GM12891 (cell line): ENCODE measurements at places on chromosomes 3 and 15.
A peak's percentile ranks its signal among the peaks of the same experiment; 100 is the strongest.

- no peak for DNase-seq
Observed at GRCh38 chr3:155504682-155505081, 211.2 kb upstream of the STRIT1 start.

GRCh38 chr3:196292286-196292923, 4.9 kb upstream of the PCYT1A start:
- peak; percentile 41 for DNase-seq

GRCh38 chr3:165641569-165642310, 195.5 kb downstream of the BCHE start:
- DNase-seq, result no peak

- DNase-seq, result no peak
Observed at GRCh38 chr15:97087006-97087741, 756.7 kb downstream of the NR2F2 start.

- no peak for DNase-seq
Observed at GRCh38 chr3:13157986-13158385, 84.8 kb upstream of the IQSEC1 start.

GRCh38 chr3:9077029-9077428, 113.8 kb upstream of the RAD18 start:
- no peak for DNase-seq

GRCh38 chr15:77070180-77070494, 772 bp downstream of the TSPAN3 start:
- no peak for DNase-seq

GRCh38 chr3:127974226-127974625, 59.2 kb downstream of the KBTBD12 start:
- no peak for DNase-seq

GRCh38 chr3:34107669-34108068, 309.2 kb downstream of the PDCD6IP start:
- no peak for DNase-seq

GRCh38 chr3:196634829-196635228, 4.7 kb upstream of the NRROS start:
- DNase-seq, result no peak

DNA sequence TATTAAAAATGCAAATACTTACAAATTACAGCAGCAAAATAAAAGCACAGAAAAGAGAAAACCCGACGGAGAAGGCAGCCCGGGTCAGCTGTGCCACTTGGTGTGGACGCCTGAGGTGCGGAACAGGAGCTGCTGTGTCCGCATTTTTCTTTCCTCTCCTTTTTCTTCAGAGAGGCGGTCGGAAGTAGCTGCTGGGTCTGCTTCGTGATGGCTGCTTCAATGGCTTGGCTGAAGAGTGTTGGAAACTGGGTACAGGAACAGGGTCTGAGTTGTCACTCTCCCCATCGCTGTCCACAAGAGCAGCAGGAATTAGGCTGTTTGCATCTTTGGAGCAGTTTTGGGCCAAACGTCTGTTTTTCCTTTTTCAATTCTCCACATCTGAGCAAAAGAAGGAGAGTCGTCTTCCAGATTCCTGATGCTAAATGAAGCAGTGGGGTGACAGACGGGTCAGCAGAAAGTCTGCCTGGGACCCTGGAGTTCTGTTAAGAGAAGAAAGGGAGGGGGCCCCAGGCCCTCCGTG, 53.5 kb upstream of the ARL8B start:
- DNase-seq, result no peak

- DNase-seq, result no peak
Observed at GRCh38 chr3:106204160-106204868, 335.5 kb upstream of the CBLB start.

GRCh38 chr15:55257012-55257670, 32.5 kb downstream of the RAB27A start:
- no peak for DNase-seq

DNA sequence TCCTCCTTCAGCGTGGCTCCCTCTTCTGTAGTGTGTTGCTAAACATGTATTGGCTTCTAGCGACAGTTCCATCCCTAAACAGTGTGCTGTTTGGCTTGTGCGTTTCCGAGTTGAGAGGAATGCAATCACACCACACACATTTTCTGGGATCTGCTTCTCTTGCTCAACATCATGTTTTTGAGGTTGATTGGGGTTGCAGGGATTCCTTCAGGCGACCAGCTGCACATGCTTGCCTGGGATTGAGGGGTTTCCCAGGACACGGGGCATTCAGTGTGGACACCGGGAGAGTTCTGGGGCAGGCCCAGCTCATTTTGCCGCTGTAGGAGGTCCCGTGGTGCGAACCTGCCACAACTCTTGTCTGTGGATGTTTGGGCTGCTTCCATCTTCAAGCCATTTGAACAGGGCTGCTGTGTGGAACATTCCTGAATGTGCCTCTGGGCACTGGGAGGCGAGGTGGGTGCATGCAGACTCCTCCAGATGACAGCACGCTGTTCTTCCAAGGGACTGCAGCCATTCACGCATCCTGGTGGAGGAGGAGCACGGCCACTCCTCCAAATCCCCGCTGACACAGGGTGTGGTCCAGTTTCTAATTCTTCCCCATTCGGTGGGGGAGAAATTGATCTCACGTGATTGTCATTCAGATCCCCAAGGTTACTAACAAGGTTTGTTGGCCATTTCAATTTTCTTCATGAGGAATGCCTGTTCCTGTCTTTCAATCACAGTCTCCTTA, 82.8 kb downstream of the PLXNA1 start:
- DNase-seq, result no peak

- no peak for DNase-seq
Observed at GRCh38 chr15:90315278-90315982, 36.7 kb upstream of the ZNF774 start.

- peak; percentile 29 for DNase-seq
Observed at GRCh38 chr15:51401872-51402517, 60.5 kb downstream of the GLDN start.

GRCh38 chr3:35500641-35501350, 138.5 kb upstream of the ARPP21 start:
- DNase-seq, result no peak

GRCh38 chr3:72270072-72270681, 485.2 kb upstream of the PROK2 start:
- no peak for DNase-seq

DNA sequence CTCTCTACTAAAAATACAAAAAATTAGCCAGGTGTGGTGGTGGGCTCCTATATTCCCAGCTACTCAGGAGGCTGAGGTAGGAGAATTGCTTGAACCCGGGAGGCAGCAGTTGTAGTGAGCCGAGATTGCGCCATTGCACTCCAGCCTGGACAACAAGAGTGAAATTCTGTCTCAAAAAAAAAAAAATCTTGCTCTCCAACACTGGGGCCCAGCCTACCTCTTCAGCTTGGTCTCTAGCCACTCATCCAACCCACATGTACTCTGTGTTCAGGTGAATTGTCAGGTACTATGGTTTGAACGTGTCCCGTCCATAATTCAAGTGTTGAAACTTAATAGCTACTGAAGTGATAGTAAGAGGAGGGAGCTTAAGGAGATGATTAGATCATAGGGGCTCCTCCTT, 22.4 kb upstream of the RAB7A start:
- no peak for DNase-seq

DNA sequence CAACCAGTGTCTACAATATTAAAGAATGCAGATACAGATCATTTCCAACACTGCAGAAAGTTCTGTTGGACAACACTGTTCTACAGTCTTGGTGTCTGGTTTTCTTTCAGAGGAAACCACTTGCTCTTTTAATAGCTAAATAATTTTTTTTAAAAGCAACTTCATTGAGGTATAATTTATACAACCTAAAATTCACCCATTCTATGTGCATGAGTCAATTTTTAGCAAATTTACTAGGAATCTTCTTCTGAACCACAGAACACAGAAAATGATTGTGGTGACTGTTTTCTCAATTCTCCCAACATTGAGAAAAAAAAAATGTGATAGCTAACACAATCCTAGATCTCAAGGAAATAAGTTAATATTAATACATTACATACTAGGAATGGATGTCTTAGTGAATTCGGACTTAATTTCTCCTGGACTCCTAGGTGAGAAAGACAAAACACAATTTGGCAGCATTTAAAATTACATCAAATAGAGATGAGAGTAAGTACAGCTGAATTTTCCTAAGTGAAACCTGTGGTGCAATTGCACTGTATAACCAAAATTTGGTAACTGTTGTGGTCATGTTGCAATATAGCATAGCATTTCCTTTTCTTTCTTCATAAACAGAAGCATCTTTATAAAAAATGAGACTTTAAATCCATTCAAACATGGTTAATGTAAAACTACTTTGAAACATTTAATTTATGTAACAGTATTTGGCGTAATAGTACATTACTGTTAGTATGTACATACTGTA, 15.3 kb upstream of the PLCL2 start:
- no peak for DNase-seq

DNA sequence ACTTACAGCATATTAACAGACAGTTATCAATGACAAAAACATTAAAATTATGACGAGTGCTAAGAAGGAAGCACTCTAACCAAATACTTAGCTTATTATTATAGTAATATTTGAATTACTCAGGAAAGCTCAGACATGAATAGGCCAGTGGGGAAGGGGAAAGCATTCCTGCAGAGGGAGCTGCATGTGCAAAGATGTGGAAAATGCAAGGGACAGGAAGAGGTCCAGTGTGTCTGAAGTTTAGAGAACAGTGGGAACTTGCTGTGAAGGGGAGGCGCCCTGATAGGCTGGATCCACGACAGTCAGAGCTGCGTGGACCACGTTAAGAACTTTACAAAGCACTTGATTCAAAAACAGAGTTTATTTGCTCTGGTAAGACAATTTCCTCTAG, 1.2 kb upstream of the SPICE1 start:
- DNase-seq, result no peak

- DNase-seq, result no peak
Observed at GRCh38 chr3:172692751-172693338, 18.0 kb downstream of the NCEH1 start.

- DNase-seq, result no peak
Observed at GRCh38 chr15:69524814-69525213, 72.2 kb downstream of the RPLP1 start.

- no peak for DNase-seq
Observed at GRCh38 chr15:99421172-99421656, 144.6 kb upstream of the MEF2A start.

- no peak for DNase-seq
Observed at GRCh38 chr15:31337352-31338031, 10.9 kb downstream of the KLF13 start.

DNA sequence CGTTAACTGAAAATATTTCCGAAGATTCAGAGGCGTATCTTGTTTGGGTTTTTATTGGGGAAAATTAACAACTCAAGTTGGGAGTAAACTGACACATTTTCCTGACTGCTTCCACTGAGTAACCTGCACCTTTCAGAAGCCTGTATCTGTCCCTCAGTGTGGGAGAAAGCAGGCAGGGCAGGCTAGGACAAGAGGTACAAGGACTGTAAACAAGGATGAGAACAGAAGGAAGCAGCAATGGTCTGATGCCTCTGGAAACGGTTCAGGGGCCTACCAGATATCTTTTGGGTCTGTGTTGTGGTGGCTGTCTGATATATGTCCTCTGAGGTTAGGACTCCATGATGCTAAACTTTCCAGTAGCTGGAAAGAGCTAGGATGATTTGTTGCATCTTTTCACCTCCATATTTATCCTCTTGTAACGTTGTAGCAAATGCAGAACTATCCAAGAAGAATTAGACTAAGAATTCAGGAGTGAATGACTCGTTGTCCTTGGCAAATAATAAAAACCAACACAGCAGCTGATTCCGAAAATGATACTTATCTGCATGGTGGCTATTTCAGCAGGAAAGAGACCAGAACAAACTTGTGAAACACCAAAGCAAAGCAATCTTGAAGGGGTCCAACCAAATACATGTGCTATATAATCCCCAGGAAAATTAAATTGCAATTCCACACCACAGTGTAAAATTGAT, 195.9 kb upstream of the ICE2 start:
- DNase-seq, result no peak

DNA sequence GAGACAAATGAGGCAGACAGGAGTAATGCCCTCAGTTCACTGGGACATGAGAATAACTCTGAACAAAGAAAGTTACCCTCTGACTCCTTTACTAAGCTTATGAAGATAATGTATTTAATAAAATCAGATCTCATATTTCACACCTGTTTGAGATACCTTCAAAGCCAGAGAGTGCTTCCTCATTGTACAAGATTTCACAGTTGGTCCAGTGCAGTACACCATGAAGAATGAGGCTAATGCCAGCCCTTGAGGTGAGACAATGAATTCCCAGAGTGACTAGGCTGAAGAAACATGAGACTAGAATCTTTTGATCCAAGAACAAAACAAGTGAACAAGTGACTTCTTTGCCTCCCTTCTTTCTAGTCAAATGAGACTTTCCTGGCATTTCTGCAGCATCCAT, 1133.8 kb downstream of the TUSC7 start:
- no peak for DNase-seq

GRCh38 chr3:188421836-188422540, 268.0 kb downstream of the LPP start:
- no peak for DNase-seq

DNA sequence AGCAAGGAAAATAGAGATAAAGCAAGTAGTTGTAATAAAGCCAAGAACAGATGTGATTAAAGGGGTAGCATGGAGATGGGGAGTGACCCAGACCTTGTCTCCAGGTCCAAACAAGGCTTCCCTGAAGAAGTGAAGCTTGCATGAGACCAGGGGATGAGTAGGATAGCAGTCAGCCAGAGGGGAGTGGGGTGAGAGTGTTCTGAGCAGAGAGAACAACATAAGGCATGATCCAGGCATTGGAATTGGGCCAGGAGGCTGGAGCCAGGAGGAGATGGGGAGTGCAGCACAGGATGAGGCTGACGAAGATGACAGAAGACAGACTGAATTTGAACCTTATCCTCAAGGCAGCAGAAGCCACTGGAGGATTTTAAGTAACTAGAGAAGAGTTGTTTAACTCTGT, 7.2 kb downstream of the TMOD2 start:
- DNase-seq, result no peak

- no peak for DNase-seq
Observed at GRCh38 chr3:196686436-196686835, 25.6 kb downstream of the CEP19 start.

DNA sequence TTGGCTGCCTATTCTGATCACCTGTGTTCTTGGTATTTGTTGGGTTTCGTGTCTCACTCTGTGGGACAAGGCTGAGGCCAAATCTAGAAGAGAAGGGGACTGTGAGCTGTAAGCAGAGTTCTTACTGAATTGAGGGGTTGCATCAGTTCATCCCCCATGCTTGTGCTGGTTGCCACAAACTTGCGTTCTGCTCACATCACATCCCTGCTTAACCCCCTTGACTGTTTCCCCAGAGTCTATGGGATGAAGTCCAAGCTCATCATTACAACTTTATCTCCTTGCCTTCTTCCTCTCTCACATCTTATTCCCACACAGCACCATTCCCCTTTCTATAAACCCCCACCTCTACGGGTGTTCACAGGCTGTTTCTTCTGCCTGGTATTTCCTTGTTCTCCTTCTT, 143.8 kb upstream of the ABHD17C start:
- DNase-seq, result no peak

- no peak for DNase-seq
Observed at GRCh38 chr3:177367788-177368187, 170.5 kb upstream of the TBL1XR1 start.

DNA sequence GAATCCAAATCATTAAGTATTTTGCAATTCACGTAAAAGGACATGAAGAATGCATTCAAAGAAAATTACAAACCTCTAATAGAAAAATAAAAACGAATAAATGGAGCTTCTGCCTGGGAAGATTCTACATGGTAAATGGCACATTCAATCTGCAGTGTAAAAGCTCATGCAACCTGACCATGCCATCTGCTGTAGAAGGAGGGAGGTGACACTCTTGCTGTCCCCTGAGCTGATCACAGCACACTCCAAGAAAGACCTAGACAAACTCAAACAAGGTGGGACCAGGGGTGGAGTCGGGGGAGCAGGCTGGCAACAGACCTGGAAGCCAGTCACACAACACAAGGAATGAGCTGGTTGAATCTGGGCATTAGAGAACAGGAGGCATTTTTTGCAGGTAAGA, 101.8 kb downstream of the BDH1 start:
- DNase-seq, result no peak

- DNase-seq, result no peak
Observed at GRCh38 chr3:186004209-186004608, 66.4 kb upstream of the TRA2B start.
